ENCODE measurements at places on chromosomes 5 and 9.

- DNase-seq = no peak
These were observed 783.3 kb upstream of the SEMA6A start for GRCh38 chr5:117357886-117358285.

GRCh38 chr9:130262771-130263170, 2.8 kb upstream of the HMCN2 start:
- DNase-seq = no peak

- DNase-seq = no peak
These were observed 4.5 kb downstream of the DBN1 start for GRCh38 chr5:177468685-177469628.

DNA sequence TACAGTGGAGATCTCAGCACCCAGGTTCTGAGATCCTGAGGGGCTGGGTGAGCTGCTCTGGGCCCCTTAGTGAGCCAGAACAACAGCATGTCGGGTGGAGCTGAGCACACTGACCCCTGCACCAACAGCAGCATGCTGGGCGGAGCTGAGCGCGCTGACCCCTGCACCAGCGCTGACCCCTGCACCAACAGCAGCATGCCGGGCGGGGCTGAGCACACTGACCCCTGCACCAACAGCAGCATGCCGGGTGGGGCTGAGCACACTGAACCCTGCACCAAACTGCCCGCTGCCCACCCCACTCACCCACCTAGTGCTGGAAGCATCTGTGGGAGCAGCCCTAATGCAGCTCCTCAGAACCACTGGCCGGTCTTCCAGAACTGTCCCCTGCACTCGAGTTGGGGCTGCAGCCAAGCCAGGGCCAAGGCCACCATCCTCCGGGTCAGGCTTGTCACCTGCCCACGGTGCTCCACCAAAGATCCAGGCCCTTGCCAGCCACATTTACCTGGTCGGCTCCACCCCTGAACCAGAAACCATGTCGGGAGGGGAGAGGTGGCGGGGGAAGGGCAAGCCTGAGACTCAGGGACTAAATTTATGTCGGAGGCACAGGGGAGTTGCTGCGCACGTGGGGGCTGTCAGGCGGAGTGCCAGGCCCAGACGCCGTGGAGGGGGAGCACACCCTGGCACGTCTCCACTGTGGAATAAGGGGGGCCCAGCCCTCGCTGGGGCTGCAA, 80.3 kb downstream of the ADAMTS2 start:
- DNase-seq = no peak

DNA sequence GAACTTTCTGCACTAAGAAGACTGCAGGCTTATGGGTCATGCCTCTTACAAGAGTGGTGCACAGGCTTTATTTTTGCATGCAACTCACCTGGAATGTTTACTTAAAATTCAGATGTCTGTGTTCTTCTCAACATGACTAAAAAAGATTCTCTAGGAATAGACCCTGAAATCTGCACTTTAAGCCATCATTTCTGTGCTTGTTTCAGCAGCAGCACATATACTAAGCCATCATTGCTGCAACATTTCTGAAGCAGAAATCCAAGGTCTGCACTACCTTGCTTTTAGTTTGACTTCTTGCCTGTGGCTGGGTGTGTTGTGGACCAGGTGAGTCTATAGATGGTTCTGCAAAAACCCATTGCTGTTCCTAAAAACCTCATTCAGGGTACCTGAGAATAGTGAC, 156.8 kb downstream of the CEP120 start:
- no peak for DNase-seq

DNA sequence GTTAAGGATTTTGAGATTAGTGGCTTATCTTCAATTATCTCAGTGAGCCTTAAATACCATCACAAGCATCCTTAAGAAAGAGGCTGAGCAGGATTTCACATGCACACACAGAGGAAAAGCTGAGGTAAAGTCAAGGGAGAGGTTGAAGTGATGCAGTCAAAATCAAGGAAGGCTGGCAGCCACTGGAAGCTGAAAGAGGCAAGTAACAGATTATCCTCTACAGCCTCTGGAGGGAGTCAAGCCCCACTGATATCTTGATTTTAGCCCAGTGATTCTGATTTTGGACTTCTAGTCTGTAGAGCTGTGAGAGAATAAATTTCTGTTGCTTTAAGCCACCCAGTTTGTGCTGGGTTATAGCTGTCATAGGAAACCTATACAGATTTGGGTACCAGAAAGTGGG, 80.1 kb downstream of the ANKRD31 start:
- no peak for DNase-seq

GRCh38 chr5:157739388-157740228, 3.9 kb upstream of the LSM11 start:
- no peak for DNase-seq

- no peak for DNase-seq
These were observed 11.8 kb upstream of the BTNL9 start for GRCh38 chr5:181028032-181028819.

GRCh38 chr5:128825826-128826225, 139.5 kb upstream of the SLC27A6 start:
- no peak for DNase-seq

- no peak for DNase-seq
These were observed 11.1 kb upstream of the IFNA5 start for GRCh38 chr9:21316032-21316842.

All from activated CD4-positive, alpha-beta T cell treated with anti-CD3 and anti-CD28 coated beads, Interleukin-2, amount 50 U/mL, for 48 hours (primary cell).